ENCODE measurements at places on chromosomes 4 and X. TPM values are rescaled to one million over a fixed set of nuclear protein-coding genes. Genes with fewer than 3 reads are reported as not detected.

The IL9R gene
- total RNA-seq = 0.17 TPM

The CITED1 gene
- 1.4 TPM for total RNA-seq

The GABRG1 gene
- 0.07 TPM for total RNA-seq

The WDR17 gene
- 1.0 TPM for total RNA-seq

The RAB39B gene
- 3.6 TPM for total RNA-seq

The NRK gene
- 2.5 TPM for total RNA-seq

The STPG2 gene
- total RNA-seq = 0.03 TPM

The RBM47 gene
- 116 TPM for total RNA-seq

The XK gene
- total RNA-seq = 2.2 TPM

The STARD8 gene
- 9.5 TPM for total RNA-seq

The GLUD2 gene
- 1.0 TPM for total RNA-seq

The CDKL5 gene
- 7.0 TPM for total RNA-seq

The ZNF674 gene
- 4.2 TPM for total RNA-seq

The FREM3 gene
- total RNA-seq = not detected

The CYTL1 gene
- 3.5 TPM for total RNA-seq

The TLR2 gene
- total RNA-seq = 1.0 TPM

The AIMP1 gene
- 25.6 TPM for total RNA-seq

The GRIA3 gene
- total RNA-seq = 1.8 TPM

The IL1RAPL2 gene
- 0.03 TPM for total RNA-seq

The TCEAL7 gene
- 6.5 TPM for total RNA-seq

The ZDHHC15 gene
- 2.2 TPM for total RNA-seq

The CCNI gene
- total RNA-seq = 177 TPM

The IBSP gene
- not detected for total RNA-seq

The BEX3 gene
- 703 TPM for total RNA-seq

The CT55 gene
- total RNA-seq = 0.10 TPM

The AWAT1 gene
- not detected for total RNA-seq

The DNAAF6 gene
- not detected for total RNA-seq

The C4orf50 gene
- total RNA-seq = 0.11 TPM

The HTN1 gene
- total RNA-seq = not detected

The HELT gene
- total RNA-seq = 0.96 TPM

The ADAMTS3 gene
- total RNA-seq = 5.5 TPM

The MMRN1 gene
- total RNA-seq = not detected

The ERCC6L gene
- 9.6 TPM for total RNA-seq

The DMRTC1 gene
- total RNA-seq = not detected

The METTL14 gene
- 21.6 TPM for total RNA-seq

The SYP gene
- total RNA-seq = 1.9 TPM

The GPR143 gene
- total RNA-seq = 32.1 TPM

The PCSK1N gene
- total RNA-seq = 1.6 TPM

The FRYL gene
- total RNA-seq = 24.3 TPM

The CXCL6 gene
- 0.17 TPM for total RNA-seq

The AKAP4 gene
- total RNA-seq = not detected

The F8A3 gene
- 0.10 TPM for total RNA-seq

Data from H7 (cell line).